ENCODE measurements at places on chromosomes 13 and 19.
A peak's percentile ranks its signal among the peaks of the same experiment; 100 is the strongest.

GRCh38 chr19:2627319-2627829 is 75.1 kb downstream of the GNG7 start:
- peak; percentile 99 for DNase-seq

- DNase-seq = peak; percentile 57
Measured at GRCh38 chr13:97005625-97006262, 11.5 kb upstream of the OXGR1 start.

DNA sequence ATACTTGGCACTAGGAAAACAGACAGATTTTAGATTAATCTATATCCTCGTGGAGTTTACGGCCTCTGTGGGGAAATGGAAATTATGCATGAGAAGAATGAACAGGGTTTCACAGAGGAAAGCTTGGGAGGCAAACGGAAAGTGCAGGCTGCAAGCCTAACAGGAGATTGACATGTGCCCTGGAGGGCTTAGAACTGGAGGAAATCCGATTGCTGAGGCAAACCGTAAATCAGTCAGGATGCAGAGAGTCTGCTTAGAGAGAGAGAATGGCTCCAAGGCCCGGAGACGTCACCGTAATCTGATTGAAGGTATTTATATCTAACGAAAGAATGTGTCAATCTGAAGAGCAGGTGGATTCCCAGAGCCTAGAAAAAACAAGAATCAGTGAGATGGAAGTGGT is 143.2 kb downstream of the KATNAL1 start:
- no peak for DNase-seq

DNA sequence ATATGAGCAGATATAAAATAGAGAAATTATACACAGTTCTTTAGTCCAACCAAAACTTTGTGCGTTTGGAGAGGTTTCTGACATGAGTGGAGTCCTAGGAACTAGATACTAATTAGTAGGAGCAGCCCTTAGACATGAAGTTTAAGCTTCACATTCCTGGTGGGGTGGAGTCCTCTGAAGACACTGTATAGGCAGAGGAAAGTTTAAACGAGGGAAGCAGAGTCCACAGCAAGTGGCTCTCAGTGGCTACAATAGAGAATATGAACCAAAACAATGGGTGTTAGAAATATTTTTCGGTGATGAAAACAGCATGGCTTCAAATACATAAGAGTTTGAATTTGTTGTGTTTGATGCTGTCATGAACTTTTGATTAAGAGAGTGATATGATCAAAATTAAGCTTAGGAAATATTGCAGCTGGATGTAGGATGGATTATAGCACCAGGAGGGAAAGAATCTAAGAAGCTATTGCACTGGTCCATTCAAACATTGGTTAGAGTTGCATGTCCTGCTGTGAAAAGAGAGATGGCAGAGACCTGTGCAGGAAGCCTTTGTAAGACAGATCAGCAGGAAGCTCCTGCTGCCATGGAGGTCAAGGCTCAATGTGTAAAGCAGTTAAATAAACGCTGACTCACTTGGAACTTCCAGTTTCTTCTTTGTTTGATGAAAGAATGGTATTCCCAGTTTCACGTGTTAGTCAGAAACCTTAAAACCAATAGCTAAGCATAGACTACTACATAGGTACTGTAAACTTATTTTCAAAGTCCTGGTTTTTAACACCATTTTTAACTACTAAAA is 175.2 kb downstream of the TDRD3 start:
- peak; percentile 63 for DNase-seq

Data from fibroblast of skin of back (primary cell).